Astrocyte (in vitro differentiated cells and primary cell): ENCODE measurements at places on chromosomes 12 and 14.

- peak; percentile 93 for DNase-seq
These were observed 79.9 kb downstream of the ARF6 start for GRCh38 chr14:49972823-49973222.

DNA sequence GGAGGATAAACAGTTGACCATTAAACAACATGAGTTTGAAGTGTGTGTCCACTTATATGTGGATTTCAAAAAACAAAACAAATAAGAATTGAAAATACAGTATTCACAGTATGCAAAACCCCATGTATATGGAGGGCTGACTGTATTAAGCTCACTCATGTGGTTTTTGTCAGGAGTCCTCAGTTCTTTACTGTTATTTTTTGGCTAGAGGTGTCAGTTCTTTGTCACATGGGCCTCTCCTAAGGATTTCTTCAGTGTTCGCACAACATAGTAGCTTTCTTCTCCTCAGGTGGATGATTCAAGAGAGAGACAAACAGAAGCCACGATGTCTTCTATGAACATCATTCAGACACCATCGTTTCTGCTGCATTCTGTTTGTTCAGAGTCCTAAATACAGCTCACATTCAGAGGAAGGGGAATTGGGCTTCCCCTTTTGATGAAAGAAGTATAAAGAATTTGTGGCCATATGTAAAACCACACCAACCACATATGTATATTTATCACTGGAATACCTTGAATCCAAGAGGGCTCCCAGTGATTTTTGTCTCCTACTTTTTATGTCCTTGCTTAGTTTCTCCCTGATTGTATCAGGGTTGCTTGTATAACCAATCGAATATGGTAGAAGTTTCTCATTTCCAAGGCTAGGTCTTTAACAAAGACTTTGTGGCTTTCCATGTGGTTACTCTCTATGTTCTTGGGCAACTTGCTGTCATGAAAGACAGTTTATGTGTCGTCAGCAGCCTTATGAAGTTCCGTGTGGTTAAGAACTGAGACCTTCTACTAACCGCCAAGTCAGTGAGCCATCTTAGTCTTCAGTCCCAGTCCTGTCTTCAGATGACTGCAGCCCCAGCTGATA lies 18.9 kb downstream of the MNAT1 start:
- DNase-seq: peak; percentile 43

- peak; percentile 40 for DNase-seq
These were observed 8.7 kb downstream of the NGDN start for GRCh38 chr14:23478109-23478759.

DNA sequence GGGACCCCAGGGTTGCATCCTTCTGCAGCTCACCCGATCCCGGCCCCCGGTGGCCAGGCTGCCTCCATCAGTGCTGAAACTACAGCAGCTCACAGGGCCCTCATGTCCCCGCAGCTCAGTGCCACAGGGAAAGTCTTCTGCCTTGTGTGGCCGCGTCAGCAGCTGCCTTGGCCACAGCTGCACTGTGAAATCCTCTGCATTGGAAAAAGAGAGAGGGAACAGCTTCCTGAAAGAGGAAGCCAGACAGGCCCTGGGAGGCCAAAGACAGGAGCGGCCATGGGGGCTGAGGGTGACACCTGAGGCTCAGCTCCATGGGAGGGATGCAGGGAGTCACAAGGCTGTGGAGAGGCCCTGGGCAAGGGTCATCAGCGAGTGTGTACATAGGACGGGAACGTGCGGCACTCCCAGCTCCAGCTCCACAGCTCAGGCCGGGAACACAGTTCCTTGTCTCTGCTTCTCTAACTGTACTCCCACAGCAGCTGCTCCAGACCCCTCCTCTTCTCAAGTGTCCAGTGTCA lies 32.7 kb downstream of the PARP2 start:
- no peak for DNase-seq

GRCh38 chr14:69363964-69364363 lies 34.1 kb downstream of the ERH start:
- DNase-seq: no peak

- DNase-seq: peak; percentile 10
These were observed 423.6 kb downstream of the BTG1 start for GRCh38 chr12:91722072-91722471.

DNA sequence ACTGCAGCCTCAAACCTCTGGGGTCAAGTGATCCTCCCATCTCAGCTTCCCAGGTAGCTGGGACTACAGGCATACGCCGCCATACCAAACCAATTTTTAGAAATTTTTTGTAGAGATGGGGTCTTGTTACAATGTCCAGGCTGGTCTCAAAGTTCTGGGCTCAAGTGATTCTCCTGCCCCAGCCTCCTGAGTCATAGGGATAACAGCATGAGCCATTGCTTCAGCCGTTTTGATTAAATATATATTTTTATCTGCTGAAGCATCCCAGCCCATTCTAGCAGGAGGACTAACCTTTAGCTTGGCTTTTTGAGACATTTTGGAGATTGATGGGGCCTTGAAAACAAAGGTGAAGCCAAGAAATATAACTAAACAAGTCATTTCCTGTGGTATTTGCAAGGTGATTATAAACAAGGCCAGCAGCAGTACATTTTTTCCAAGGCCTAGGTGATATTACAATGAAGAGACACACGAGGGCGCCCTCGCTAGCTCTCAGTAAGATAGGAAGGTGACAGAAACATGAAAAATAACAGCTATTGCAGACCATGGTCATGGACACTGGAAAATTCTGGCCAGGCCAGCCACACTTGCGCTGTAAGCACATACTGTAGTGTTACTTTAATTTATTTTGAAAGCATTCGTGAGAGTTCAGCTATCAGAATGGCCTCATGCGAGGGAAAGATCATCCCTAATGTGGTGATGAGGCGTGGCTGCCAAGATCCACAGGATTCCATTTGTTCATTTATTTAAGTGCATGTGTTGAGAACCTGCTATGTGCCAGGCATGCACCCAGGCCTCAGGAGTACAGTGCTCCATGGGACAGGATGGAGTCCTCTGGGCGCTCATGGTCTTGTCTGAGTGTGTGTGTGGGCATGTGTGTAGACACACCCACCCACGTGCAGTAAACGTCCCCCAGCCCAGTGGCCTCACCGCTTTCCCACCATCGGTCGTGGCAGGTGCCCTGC lies 63.5 kb downstream of the DGLUCY start:
- peak; percentile 38 for DNase-seq

DNA sequence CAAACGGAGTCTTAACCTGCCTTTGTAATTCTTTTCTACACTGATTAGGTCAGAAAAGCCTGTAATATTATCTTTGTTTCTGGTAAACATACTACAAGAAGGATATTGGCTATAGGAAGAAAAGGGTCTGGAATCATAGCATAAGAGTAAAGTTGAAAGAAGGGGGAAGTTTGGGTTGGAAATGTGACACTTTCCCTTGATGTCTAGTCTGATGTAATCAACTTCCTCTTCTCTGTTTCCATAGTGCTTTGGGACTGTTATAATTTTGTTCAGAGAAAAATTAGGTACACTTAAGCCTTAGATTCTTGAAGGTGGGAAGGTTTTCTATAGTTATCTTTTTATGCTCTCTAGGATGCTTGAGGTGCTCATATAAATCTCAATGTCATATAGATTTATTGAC lies 322.2 kb downstream of the AEBP2 start:
- no peak for DNase-seq
